ENCODE measurements at places on chromosomes 6 and 20.

DNA sequence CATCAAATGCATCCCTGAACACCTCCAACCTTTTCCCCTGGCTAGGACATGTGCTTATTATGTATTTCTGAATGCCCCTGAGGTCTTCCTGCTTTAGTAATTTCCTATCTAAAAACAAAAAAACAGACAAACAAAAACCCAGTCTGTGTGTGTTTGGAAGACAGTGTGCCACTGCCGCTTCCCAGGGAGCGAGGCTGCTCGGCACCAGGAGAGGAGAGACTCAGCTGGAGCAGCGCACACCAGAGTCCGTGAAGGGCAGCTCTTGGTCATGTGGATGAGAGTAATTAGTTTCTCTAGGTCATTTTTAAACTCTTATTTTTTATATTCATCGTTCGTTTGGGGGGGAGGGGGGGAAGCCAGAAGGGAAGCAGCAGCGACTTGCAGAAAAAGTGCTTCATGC lies 10.0 kb upstream of the ANKRD60 start:
- no peak for DNase-seq

DNA sequence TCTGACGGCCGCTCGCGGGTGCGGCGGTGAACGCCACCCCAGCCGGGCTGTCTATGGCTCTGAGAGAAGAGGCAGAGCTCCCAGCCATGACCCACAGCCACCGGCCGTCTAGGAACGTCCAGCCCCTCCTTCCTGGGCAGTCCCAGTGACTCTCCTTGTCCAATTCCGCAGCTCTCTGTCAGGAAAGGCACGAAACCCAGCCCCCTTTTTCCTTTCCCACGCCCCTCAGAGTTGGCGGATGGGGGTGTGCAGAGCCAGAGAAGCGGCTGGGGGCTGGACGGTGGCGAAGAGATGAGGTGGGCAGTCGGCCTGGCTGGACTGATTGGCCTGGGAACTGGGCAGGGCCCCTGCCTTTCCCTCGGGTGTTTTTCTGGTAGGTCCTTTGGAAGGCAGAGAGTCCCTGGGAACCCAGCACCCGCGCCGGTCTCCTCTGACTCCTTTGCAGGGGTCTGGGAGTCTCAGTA lies 1.5 kb downstream of the EBF4 start:
- no peak for DNase-seq

- no peak for DNase-seq
Measured at GRCh38 chr6:113630738-113631535, 226.2 kb upstream of the MARCKS start.

DNA sequence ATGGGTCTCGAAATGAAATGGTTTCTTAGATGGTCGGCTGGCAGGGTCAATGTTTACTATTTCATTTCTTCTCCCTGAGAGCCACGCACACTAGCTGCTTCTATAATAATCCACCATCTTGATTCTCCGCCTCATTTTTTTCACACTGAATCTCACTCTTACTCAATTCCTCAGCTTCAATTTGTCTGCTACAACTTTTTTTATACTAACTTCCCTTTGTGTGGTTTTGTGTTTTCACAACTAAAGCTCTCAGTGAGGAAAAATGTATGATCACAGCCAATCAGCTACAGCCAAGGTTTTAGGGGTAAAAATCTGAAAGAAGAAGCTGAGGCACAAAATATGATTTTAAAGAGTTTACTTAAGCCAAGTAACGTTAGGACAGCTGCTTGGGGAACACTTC lies 1309.4 kb downstream of the EPHA7 start:
- no peak for DNase-seq

- DNase-seq, result no peak
Measured at GRCh38 chr20:50286174-50286511, 95.5 kb downstream of the CEBPB start.

DNA sequence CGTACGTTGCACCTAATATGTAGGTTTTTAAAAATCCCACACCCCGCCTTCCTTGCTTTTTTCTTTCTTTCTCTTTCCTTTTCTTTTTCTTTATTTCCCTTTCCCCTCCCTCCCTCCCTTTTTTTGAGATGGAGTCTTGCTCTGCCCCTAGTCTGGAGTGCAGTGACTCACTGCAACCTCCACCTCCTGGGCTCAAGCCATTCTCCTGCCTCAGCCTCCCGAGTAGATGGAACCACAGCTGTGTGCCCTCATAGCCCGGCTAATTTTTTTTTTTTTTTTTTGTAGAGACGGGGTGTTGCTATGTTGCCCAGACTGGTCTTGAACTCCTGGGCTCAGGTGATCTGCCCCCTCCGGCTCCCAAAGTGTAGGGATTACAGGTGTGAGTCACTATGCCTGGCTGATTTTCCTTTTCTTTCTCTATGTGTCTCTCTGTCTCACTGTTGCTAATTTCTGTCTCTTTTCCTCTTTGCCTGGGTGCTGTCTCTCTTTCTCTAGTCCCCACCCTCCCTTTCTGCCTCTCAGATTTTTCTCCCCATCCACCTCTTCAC lies 61.2 kb downstream of the SRC start:
- no peak for DNase-seq

GRCh38 chr6:16045238-16045637 lies 83.6 kb upstream of the MYLIP start:
- no peak for DNase-seq

- DNase-seq, result no peak
Measured at GRCh38 chr20:8657664-8658063, 411.2 kb upstream of the PLCB4 start.

DNA sequence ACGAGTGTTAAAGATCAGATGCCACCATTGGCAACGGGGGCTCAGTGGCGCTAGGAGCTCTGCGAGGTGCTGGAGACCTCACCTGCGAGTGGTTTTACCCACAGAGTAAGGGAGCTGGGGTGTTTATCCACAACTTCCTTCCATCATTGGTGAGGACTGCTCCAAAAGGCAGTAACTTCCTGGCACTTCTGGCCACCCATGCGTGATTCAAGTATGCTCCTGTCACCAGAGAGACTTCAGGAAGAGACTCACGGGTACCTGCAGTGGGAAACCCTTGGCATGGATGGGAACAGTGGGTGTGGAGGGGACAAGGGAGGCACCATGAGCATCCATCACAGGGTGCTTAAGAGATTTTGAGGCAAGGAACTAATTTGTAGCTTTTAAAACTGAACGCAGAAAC lies 53.2 kb downstream of the RIN2 start:
- DNase-seq, result no peak

DNA sequence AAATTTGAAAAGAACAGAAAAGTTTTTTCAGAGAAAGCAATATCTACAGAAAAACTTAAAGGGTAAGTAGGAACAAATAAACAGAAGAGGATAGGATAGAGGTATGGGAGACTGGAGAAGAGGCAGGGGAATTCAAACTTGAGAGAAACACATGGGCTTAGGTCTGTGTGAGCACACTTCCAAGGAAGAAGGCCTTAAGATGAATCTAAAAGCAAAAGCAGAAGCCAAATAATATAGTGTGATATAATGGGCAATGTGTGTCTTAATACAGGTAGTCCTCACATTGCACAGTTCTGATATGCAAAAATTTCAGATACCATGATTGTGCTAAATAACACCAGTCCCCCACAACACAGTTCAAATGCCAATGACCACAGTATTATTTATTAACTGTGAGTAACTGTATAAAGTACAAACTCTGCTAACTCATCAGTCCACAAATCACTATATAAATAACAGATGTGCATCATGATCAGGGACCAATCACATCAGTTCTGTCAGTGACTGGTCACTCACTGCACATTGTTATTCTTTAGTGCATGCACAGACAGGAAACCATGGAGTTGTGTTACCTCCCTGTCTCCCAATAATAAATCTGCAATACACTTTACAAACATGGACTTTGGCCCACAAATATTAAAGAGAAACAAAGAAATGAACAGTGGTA lies 18.6 kb downstream of the SNX14 start:
- no peak for DNase-seq

DNA sequence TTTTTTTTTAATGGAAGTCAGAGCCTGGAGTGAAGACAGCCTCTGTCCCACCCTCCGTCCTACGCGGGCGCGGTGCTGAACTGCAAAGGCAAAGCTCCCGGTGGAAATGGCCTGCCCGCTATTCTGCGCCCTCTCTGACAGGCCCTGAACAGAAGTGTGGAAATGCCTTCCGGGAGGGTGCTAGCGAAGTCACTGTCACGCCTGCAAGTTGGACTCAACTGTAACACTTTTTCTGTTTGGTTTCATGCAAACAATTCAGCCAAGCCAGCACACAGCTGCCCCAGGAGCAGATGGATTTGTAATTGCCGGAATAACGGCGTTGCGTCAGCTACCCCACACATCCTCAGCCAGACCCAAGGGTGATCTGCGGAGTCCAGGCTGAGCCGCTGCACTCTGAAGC lies 107.6 kb downstream of the PSMB1 start:
- no peak for DNase-seq

- DNase-seq, result no peak
Measured at GRCh38 chr20:45416917-45417316, 976 bp downstream of the PIGT start.

GRCh38 chr6:53682632-53683031 lies 17.1 kb upstream of the KLHL31 start:
- DNase-seq, result no peak

DNA sequence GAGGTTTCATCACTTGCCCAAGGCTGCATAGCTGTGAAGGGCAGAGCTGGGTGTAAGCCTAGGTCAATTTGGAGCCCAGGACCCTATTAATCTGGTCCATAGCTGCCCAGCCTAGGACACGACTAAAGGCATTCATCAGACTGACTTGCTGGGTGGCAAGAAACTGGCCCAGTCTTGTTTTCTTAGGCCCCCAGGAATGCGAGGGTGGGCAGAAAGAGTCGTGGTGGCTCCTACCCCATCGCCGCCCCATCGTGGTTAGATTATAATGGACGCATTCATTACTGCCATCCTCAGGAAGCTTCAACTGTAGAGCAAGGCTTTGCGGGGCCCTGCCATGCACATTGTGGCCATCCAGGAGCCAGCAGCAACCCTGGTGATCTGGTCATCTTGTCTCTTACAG lies 16.1 kb downstream of the DYNLRB1 start:
- DNase-seq, result no peak

DNA sequence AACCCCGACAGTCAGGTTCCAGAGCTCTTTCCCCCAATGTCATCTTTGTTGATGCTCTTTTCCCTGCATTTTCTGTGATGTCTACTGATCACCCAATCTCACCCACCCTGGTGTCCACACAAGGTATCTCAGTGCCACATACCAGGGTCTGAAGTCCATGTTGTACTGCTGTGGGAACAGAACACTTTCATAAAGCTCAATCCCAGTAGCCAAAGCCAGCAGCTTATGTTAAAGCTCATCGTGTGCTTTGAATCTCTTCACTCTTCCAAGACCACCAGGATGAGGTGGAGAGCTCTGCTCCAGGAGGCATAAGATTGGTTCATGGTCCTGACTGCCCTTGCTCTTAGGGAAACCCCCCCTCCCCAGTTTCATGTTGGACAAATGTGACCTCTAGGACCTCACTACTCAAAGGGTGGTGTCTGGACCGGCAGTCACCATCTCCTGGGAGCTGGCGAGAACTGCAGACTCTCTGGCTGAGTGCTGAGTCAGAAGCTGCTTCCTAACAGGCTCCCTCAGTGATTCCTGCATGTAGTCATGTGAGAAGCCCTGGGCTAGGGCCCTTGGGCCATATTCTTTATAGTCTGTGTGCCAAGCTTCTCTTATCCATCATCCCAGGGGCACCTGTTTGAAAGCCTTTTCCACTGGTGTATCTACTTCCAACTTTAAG lies 13.4 kb upstream of the CPNE5 start:
- no peak for DNase-seq

- no peak for DNase-seq
Measured at GRCh38 chr6:145396499-145396898, 338.8 kb downstream of the EPM2A start.

DNA sequence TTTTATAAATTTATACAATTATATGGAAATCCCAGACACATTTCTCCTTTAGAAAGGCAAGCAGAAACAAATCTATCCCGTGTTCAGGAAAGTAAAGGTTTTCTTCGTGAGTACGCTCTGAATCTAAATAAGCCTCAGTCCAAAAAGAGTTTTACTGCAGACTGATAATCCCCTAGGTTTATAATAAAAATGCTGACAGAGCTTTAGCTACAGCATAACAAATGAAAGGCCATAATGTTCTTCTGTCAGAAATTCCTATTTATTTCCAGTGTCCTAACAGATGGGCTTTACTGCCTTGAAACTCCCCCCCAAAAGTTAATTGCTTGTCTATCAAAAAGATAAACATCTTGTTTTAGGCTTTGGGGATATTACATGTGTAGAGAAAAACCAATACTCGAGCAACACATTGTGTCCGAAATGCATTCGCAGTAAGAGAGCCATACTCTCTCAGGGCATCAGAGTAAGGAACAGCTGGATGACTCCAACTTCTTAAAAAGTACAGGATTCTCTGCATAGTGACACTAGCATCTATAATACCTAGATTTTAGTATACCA lies 109.0 kb downstream of the PRKN start:
- DNase-seq, result no peak

- DNase-seq, result no peak
Measured at GRCh38 chr20:5595744-5596143, 154.5 kb upstream of the SHLD1 start.

DNA sequence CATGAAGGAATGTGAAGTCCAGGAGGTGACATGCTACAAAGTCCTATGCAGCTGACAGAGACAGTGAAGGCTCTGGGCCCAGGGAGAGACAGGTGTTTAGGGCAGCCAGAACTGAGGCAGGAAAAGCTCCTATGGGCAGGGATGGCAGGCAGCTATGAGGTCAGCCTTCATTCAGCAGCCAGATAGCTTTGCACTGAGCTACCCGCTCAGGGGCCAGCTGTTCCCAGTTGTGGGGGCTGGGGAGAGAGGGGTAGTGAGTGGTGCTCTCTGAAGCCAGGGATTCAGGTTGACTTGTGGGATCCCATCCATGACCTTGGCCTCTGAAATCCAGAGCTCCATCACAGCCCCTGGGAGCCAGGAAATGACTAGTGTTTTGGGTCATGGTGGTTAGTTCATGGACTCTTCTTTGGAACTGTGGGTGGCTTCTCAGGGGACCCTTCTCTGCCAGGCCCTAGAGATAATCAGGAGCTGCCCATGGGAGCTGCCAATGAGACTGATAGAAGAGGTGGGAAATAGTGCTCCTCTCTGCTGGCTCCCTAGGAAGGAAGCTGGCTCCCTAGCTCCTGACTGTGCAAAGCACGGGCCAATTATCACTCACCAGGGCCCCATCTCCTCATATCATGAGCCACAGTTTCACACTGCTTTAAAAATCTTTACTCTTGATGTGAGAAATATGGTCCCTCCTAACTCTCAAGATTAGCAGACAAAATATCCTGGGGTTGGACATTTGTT lies 127.7 kb downstream of the VEGFA start:
- DNase-seq, result no peak

GRCh38 chr6:133814797-133815196 lies 74.1 kb upstream of the TCF21 start:
- DNase-seq, result no peak
